ENCODE measurements at places on chromosomes 5 and 9.

DNA sequence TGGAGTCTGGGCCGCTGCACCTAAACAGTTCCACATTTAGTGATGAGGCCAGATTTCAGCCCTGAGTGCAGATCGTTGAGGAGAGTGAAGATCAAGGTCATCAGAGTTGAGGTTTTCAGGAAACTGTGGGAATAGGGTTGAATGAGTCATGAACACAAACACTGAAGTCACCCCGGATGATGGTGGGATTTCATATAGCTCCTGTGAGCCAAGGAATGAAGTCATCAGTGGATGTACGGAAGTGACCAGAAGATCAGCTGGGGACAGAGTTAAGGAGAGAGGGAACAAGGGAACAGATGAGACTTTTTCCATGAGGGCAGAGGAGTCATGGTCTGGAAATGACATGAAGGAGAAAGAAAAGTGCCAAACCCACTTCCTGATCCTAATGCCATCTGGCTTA lies 36.5 kb downstream of the PALM2AKAP2 start:
- no peak for DNase-seq

GRCh38 chr9:135957431-135957830 lies 3.7 kb downstream of the UBAC1 start:
- DNase-seq, result no peak

DNA sequence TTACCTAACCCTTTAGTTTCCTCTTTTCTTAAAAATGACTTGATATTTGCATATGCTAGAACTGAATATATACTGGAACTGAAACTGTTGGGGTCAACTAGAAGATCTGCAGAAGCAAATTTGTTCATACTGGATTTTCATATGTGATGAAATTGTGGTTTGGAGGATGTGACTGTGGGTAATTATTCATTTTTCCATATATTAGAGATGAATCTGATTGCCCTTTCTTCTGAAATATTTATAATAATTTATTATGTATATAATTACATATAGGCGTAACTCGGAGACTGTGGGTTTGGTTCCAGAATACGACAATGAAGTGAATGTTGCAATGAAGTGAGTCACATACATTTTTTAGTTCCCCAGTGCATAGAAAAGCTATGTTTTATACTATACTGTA lies 149.1 kb downstream of the ATP10B start:
- no peak for DNase-seq

DNA sequence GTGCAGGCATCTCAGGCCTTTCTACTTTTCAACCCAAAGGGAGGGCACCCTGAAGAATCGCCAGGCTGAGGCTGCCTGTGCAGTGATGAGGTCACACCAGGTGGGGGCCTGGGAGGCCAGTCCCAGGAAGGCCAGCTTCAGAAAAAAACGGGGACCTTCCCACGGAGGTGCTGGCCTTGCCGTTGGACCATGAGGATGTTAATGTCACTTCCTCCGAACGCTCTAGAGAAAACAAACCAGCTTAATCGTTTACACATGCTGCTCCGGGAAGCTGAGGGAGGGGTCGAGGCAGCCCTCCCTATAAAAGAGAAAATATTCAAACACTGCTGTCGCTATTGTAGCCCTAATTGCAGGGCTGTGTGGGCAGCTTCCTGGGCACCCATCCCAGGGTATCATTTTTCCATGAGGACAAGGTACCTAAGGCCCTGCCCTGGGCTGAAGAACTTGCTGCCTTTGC lies 27.0 kb downstream of the PTGES start:
- DNase-seq, result no peak

DNA sequence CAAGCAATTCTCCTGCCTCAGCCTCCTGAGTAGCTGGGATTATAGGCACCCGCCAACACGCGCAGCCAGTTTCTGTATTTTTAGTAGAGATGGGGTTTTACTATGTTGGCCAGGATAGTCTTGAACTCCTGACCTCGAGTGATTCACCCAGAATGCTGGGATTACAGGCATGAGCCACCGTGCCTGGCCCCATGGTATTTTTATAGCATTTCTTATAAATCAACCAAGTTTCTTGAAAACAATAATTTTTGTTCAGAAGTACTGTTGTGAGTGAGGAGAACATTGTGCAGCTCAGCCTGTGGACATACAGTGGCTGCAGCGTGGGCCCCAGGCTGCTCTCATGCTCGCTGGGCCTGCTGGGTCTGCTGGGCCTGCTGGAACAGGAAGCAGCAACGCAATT lies 45.3 kb downstream of the MAP1B start:
- DNase-seq, result no peak

DNA sequence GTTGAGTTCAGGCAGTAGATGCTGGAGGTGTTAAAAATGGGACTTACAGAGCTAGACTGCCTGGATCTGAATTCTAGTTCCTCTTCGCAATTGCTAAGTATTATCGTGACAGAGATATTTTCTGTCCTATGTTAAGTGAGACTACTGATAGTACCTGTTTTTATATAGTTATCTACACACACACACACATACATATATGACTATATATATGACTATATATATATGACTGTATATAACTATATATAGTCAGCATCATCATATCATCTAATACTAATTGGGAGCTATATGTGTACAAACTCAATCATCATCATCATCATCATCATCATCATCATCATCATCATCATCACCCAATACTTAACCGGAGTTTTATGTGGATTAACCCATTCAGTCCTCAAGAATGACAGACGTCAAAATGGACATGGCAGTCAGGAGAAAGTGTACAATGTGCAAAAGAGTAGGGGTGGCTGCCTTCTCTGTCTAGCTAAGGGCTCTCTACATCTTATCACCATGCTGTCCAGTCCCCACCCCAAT lies 7.3 kb downstream of the PIK3R1 start:
- DNase-seq, result no peak

DNA sequence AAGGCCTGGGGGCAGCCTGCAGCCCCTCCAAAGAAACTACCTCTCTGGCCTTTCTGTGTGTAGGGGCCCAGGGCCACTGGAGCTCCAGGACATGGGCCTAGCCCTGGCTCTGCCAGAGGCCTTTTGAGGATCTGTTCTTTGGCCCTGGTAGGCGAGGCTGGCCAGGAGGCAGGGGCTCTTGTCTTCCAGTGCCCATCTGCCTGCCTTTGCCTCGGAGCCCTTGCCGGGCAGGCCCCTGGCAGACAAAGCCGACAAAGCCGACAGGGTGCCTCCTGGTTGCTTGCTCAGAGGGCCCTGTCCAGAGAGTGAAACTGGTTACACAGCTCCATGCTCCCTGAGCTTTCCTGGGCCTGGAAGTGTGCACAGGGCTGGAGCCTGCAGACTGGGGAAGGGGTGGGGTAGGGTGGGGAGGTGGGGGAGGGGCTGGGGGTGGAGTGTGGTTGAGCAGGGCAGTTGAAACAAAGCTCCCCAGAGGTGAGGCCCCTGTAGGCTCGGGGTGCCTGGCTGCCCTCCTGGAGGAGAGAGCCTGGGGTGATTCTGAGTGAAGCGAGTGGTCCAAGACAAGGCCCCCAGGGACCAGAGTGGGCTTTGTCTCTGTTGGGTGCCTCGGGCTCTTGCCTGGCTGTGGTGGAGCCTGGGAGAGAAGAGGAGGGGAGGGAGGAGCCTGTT lies 29.3 kb downstream of the PTPA start:
- DNase-seq, result no peak

GRCh38 chr9:79641070-79641469 lies 69.3 kb downstream of the TLE4 start:
- no peak for DNase-seq

DNA sequence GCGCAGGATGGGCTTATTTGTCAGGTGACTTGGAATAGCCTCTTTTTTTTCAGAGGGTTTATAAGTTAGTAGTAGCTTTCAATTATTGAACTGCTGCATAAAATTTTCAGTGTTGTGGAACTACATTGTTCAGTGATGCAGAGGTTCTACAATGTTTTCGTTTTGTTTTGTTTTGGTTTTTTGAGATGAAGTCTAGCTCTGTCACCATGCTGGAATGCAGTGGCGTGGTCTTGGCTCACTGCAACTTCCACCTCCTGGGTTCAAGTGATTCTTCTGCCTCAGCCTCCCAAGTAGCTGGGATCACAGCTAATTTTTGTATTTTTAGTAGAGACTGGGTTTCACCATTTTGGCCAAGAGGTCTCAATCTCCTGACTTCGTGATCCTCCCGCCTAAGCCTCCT lies 22.0 kb downstream of the NUP188 start:
- DNase-seq, result no peak

GRCh38 chr5:54713923-54714581 lies 196.5 kb downstream of the SNX18 start:
- DNase-seq, result no peak

GRCh38 chr5:150904479-150905311 lies at the start of gene ZNF300:
TSS of gene ZNF300 (minus strand) at chr5:150904980. CDS start at chr5:150903155, 1,825 bp downstream.
- peak; percentile 78 for DNase-seq

DNA sequence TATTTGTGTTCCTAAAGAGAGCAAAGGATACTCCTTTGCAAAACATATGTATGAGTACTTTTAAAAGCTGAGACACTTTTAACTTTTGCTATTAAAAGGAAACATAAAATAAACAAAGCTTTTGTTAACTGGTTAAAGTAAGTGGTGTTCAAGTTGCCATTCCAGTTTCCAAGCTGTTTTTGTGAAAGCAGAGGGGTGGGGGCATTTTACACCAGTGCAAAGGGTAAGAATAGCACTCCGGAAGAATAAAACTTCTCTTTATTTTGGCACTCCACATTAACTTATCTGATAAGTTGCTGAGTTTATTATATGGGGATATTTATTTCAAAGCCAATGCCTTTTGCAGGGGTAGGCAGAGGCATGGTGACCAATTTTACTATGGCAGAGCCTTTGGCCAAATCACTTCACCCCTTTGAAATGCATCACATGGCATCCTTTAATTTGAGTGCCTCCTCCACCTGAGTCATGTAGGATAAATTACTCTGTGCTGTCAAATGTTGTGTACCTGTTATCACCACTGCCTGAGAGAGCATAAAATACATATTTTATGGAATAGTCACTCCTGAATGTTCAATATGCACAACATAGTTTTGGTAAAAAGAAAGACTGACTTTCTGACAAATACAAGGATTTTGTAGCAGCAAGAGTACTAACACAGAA lies 62.9 kb downstream of the MLLT3 start:
- no peak for DNase-seq

GRCh38 chr5:122077366-122078115 lies 518 bp downstream of the LOX start:
- no peak for DNase-seq

All from anterior cingulate cortex (tissue), 58 donors.